ENCODE measurements at places on chromosomes 2 and 18.

DNA sequence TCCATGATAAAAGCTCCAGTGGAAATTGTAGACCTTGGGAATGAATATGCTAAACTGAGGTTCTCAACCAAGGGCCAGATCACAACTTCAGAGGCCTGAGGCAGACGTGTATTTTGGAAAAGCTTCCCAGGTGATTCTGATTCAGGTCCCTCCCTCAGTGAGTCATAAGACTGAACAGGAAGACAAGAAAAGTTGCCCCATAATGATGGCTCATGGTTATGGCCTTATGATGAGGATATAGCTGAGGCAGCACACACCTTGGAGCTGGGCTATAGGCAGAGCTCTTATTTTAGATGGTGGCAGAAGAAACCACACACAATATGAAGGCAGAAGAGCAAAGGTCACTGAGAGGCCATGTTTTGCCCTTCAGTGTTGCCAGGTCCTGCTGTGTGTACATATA is 9.6 kb downstream of the ANTXR1 start:
- no peak for DNase-seq

DNA sequence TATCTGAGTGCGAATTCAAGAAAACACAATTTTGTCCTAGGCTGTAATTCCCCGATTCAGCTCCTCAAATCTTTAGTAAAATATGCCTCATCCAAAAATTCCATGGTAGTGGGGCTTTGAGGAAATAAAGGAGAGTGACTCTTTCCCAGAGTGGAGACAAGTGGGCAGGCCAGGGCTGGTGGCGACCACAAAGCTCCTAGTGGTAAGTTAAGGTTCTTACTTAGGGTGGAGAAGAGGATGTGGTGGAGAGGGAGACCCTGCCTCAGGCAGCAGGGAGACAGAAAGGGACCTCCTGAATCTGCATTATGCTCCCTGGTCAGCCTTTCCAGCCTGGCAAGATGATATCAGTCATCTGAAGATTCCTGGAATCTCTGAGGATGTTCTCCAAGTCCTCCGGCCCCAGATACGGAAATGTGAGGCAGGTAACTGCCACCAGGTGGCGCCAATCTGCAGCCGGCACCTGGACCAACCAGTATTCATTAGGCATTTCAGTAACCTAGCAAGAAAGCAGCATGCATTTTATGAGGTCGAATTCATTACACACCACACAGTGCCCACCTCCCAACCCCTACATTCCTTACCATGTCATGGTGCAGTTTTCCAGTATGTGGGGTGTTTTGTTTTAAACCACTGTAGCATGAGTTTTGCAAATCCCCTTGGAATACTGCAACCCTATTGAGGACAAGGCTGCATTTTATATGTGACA is 106.4 kb downstream of the POLE4 start:
- no peak for DNase-seq

GRCh38 chr2:232235716-232236115 is 142.8 kb upstream of the ALPP start:
- DNase-seq: no peak

GRCh38 chr2:165621086-165621560 is 151.6 kb downstream of the CSRNP3 start:
- DNase-seq: peak; percentile 44

DNA sequence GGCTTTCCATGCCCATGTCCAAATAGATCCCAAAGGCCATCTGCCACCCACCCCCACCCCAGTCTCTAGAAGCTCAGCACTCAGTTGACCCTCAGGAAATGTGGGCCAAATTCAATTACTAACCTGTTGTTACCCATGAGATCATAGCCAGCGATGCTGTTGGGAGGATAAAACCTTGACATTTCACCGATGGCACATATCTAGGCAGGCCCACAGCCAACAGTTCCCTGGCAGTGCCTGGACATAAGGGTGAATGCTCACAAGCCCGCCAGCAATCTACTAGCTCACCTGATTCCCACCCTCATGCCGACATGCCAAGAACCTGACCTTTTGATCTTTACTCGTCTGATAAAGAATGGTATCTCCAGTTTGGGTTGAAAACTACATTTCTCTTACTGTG is 11.8 kb upstream of the ACOXL start:
- DNase-seq: no peak

DNA sequence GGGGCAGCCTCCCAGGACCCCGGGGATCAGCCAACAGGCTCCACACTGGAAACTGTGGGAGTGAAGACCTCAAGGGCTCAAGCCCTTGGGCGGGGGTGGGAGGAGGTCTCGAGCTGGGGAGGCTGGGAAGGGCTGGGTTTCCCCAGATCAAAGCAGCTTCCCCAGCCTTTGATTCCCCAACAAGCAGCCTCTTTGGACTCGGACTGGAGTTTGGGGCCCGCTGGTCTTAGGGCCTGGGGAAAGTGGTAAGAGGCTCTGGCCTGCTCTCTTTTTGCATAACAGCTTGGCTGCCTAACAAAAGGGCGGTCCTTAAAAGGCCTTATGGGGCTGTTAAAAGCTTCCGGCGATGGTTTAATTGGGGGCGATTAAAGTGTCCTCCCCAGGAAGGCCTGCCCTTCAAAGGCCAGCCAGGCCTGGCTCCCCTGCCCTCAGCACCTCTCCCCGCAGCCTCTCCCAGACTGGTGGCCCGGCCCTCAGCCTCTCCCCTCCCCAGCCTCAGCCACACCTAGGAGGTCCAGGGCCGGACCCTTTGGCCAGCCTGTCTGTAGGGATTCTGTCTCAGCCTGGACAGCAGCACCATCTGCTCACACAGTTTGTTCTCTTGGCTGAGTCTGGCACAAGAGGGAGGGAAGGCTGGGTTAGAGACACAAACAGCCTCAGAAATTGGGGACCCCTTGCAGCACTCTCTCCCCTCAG is 39.6 kb downstream of the ZFP36L2 start:
- DNase-seq: no peak

DNA sequence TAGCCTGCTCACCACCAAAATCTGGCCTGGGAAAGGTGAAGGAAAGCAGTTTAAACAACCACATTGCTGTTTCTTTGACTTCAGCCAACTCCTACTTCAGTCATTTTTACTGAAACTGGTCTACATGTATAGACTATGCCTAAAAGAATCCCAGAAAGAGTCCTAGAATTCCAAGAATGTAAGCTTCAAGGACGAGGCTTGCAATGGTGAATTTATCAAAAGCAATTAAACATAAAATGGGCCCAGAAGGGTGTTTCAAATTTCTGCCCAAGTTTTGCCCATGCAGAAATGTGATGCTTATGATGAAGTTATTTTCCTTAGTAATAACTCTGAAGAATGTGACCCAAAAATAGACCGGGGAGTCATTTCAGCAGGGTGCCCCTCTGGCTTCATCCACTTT is 16.6 kb downstream of the EN1 start:
- DNase-seq: no peak

DNA sequence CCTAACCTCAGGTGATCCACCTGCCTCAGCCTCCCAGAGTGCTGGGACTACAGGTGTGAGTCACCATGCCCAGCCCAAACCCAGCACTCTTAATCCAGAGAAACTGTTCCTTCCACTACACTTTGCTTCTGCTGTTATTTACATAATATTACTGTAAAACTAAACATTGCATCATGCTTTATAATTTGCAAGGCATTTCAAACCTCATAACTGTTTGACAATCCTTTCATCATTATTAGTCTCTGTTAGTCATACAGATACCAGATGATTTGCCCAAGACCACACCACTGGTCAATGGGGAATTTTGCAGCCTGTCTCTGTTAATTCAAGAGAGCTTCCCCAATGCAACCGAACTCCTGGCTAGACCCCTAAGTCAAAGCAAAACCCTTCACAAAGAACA is 338.3 kb downstream of the ALK start:
- no peak for DNase-seq

DNA sequence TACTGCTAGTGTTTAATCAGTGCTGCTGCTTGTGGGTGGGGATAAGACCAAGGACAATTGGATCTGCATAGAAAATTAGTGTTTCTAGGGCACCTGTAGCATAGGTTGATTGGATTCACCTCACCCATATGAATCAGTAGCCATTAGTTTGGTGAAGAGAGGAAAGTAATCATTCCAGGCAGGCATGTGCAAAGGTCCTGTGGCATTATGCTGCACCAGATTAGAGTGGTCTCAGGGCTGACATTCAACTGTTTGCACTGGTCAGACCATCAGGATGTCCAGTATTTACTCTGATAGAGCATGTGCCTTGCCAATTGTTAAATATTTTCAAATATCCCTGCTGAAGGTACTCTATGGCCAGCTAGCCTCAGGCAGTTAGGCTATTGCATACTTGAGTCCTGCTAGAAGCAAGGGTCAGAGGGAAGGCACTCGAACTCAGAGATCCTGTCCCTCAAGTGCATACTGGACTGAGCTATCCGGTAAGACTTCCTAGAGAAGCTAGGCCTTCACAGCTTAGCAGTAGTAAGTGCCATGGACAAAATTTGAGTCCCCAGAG is 64.7 kb downstream of the SKA1 start:
- no peak for DNase-seq

GRCh38 chr2:205682239-205682970 is at the start of gene NRP2:
Gene NRP2, plus strand, starts transcription at chr2:205682501. Its CDS starts 790 bp downstream, at chr2:205683291.
- DNase-seq: no peak

- no peak for DNase-seq
These were observed 29.6 kb upstream of the PXDN start for GRCh38 chr2:1773883-1774282.

DNA sequence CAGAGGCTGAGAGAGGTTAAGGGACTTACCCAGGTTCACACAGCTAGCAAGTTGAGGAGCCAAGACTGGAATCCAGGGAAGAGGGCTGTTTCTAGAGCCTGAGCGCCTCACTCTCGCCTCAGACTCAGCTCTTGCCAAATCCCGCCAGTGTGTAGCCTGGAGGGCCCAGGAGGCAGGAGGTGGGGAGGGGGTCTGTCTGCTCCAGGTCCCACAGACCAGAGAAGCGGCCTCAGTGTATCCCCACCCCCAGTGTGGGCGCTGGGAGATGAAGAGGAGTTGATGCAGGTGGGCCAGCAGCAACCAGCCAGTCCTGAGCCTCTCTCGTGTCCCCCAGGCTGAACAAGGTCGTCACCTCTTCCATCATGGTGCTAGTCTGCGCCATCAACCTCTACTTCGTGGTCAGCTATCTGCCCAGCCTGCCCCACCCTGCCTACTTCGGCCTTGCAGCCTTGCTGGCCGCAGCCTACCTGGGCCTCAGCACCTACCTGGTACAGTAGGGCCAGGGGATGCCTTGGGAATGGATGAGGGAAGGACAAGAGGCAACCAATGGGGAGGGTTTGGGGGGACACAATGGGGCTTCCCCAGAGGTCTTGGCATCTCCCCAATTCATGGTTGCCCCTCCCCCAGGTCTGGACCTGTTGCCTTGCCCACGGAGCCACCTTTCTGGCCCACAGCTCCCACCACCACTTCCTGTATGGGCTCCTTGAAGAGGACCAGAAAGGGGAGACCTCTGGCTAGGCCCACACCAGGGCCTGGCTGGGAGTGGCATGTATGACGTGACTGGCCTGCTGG is 5.2 kb upstream of the CTDSP1 start:
- no peak for DNase-seq

DNA sequence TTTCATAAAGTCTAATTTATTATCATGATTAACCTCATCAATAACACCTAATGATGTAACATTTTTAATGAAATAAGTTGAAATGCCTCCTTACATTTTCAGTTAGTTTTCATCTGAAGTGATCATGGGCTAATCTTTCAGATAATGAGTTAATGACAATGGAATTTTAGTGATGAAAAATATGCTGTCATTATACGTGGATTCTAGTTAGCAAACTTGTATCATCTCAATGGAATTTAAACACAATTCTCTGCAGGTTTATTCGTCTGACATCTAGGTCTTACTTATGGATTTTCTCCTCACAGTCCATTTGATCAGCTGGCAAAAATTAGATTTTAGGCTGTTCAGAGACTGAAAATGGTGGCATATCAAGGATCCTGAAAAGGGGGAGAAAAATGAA is 885.0 kb downstream of the SLC4A3 start:
- DNase-seq: no peak

DNA sequence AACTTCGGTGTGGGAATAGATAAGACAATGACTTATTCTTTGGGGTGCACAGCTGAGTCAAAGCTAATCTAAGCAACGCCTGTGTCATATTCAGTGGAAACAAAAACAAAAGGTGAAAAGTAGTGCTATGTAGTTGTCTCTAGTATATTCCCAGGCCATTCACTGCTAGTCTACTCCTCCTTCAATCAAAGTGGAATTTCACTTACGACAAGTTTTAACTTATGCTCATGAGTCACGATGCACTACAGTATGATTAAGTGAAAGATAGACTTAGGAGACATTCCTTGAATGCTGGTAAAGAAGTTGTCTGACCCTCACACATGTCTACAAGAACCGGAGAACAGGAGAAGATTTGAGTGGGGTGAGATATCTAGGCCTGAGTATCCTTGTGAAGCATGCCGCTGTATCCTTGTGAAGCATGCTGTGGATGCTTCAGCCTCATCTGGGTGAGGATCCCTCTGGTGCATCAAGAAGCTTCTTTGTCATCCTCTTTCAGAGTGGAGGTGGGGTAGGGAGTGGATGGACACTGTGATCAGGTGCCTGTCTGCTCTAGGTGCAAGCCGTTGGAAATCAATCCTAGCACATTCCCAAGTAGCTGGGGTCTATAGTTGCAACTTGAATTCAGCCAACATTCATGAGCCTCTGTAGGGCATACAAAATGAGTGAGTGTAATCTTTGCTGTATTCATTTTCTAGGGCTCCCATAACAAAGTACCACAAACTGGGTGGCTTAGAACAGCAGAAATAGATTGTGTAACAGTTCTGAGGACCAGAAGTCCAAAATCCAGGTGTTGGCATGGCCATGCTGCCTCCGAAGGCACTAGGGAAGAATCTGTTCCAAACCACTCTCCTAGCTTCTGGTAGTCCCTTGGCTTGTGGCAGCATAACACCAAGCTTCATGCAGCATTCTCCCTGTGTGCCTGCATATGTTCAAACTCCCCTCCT is 173.5 kb upstream of the FN1 start:
- peak; percentile 16 for DNase-seq

DNA sequence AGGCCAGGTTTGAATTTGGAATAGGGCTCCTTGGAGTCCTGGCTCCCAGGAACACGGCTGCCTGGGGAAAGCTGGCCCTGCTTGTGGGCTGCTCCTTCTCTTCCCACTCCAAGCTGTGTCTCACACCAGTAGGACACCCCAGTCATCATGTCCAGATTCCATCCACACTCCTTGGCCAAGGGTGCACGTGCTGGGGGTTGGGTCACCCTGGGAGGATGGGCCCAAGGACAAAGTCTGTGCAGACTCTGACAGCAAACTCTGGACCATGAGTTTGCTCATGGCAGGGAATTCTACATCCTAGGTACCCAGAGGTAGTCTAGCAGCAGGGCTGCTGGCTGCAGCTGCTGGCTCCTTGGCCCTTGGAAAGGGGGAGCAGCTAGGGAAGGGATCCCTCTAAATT is 102.4 kb upstream of the EPAS1 start:
- DNase-seq: no peak

- no peak for DNase-seq
These were observed 34.3 kb downstream of the INHBB start for GRCh38 chr2:120379916-120380893.
